ENCODE measurements at places on chromosomes 11 and 22.

DNA sequence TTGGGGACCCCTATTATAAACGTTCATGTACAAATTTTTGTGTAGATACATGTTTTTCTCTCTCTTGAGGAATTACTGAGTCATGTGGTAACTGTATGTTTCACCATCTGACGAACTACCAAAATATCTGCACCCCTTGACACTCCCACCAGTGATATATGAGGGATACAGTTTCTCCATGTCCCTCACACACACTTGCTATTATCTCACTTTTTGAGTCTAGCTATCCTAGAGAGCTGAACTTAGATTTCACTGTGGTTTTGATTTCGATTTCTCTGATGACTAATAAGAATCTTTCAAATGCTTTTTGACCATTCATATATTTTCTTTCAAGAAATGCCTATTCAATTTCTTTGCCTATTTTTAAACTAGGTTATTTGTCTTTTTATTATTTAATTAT, 200.2 kb downstream of the PGR start:
- DNase-seq: no peak

DNA sequence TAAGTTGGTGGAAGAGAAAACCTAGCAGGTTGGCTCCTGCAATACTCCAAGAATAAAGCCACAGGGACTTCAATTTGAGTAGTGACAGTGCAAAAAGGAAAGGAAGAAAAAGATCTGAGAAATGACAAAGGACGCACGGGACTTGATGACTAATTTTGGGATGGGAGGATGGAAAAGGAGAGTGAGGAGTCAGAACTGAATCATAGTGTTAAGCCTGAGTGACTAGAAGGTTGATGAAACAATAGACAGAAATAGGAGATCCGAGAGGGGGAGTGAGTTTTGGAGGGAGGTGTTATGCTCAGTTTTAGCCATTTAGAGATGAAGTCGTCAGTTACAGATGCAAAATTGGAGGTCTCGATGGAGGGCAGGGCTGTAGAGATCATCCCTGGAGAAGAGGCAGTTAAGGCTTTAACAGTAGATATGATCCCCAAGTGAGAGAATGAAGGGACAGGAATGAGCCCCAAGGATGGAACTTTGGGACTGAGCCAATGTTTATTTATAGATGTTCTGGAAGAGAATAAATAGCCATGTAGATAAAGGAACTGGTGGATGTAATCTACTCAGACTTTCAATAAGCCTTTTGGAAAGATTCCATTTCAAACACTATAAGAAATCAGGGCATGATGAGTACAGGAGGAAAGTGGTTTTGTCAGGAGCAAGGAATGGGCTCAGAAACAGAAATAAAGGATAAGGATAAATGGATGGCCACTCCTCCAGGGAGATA, 108.9 kb upstream of the NCAM1 start:
- DNase-seq: no peak

DNA sequence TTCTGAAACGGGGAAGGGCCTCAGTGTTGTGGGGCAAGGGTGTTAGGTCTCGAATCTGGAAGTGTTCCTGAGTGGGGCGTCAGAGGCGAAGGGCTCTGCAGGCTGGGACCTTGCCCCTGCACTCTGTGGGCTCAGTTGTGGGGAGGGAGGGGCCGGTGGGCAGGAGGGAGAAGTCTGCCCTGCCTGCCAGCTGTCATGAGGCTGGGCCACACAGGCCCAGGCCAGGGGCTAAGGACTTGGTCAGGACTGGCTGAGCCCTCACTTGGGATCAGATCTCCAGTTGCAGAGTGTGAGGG, at the start of gene CRACR2B:
TSS of gene CRACR2B (plus strand) at position 23 of the 296 bp plus-strand sequence. CDS start 689 bp downstream, outside the sequence.
- no peak for DNase-seq

- no peak for DNase-seq
These were observed 5.1 kb downstream of the MB start for GRCh38 chr22:35611891-35612576.
